Stimulated activated CD8-positive, alpha-beta memory T cell treated with anti-CD3 and anti-CD28 coated beads, Interleukin-2, amount 100 ng/mL, for 1 hour (primary cell): ENCODE measurements at places on chromosomes 12 and 14.
A peak's percentile ranks its signal among the peaks of the same experiment; 100 is the strongest.

- no peak for DNase-seq
These were observed 1.7 kb downstream of the DYNC1H1 start for GRCh38 chr14:101965770-101966722.

DNA sequence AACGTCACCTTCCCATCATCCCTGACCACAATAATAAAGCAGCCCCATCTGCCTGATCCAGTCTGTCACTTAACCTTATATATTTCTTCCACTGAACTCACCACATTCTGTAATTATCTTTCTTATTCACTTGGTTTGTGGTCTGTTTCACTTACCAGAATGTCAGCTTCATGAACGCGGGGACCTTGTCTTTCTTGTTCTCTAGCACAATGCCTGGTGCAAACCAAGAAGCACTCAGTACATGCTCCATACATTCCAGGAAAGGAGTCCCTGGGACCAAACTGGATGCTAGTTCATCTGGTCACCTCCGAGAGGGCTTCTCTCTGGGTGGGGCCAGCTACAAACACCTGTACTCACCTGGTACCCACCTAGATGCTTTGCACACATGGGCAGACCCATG lies 17.4 kb upstream of the ANKRD33 start:
- DNase-seq, result no peak

GRCh38 chr12:110007881-110008280 lies 8.7 kb downstream of the ANKRD13A start:
- no peak for DNase-seq

DNA sequence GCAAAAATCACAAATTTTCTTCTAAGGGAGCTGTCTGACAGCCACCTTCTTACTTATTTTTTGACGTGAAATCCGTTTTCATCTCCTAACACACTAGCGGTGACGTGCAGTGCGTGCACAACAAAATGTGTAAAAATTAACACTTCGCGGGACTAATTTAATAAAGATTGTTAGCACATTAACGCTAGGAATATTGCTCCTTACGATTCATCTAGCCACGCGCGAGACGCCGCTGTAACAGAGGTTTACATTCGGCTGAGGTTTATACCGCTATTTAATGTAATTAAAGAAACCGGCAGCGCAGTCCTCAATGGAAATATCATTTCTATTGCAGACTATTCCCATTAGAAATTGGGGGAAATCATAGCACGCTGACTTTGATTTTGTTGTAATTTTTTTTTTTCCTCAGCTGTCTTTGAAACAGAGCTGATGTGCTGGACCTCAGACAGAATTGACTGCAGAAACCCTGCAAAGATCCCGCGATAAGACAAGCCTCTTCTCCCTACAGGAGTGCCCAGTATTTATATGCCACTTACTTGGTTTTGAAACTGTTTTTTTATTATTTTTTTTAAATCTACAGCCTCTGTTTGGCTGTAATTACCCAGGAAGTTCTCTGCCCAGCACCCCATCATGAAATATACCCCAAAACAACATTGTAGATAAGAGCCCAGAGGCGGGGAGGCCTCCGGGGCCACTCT lies 31.2 kb downstream of the BCL11B start:
- no peak for DNase-seq

- no peak for DNase-seq
These were observed 30.7 kb downstream of the PPP1R36 start for GRCh38 chr14:64580467-64580866.

GRCh38 chr14:30875788-30876053 lies 1.4 kb downstream of the COCH start:
- no peak for DNase-seq

GRCh38 chr14:69321601-69322330 lies 61.8 kb downstream of the GALNT16 start:
- DNase-seq, result no peak

- DNase-seq, result no peak
These were observed 30.7 kb downstream of the FOXN3 start for GRCh38 chr14:89386212-89386886.

DNA sequence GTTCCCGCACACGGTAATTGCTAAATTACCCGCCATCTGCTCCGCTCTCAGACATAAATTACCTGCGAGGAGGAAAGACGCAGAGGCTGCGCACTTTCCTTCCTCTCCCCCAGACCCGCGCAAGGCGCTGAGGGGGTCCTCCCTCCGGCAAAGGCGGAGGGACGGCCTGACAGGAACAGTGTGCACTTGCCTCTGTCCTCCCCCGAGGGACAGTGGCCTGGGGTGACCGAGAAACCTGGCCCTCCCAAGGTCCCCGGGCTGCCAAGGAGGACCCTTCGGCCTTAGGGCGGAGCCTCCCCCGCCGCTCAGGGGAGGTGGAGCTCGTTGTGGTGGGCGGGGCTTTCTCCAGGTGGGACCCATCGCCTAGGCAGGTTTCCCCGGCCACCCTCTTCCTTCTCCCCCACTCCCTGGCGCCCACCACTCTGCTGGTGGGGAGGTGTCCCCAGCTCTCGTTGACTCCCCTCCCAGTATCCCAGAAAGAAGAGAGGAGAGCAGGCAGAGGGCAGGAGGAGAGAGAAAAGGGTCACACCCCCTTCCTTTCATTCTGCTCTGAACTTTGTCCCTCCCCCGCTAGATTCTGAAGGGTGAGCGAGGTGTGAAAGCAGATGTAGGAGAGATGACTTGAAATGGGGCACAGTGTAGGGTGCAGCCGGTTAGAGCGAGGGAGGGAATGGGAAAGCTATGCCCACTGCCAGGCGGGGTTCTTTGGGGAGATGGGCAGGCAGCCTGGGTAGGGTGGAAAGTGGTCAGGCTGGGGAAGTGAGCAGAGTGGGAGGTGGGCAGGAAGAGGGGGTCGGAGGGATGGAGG lies 11.4 kb upstream of the CALCOCO1 start:
- DNase-seq, result no peak

- DNase-seq, result no peak
These were observed 28.4 kb downstream of the HSPB8 start for GRCh38 chr12:119207063-119207560.

GRCh38 chr12:20528208-20528607 lies 159.9 kb downstream of the PDE3A start:
- no peak for DNase-seq

GRCh38 chr12:46921048-46921763 lies 95.4 kb upstream of the SLC38A4 start:
- DNase-seq, result no peak

- no peak for DNase-seq
These were observed 748 bp downstream of the MAPKAPK5 start for GRCh38 chr12:111842556-111843396.

- peak; percentile 94 for DNase-seq
These were observed at the start of gene ARF6 for GRCh38 chr14:49892636-49893308. Gene ARF6, plus strand, starts transcription at chr14:49893082. Its CDS starts 655 bp downstream, at chr14:49893737.

DNA sequence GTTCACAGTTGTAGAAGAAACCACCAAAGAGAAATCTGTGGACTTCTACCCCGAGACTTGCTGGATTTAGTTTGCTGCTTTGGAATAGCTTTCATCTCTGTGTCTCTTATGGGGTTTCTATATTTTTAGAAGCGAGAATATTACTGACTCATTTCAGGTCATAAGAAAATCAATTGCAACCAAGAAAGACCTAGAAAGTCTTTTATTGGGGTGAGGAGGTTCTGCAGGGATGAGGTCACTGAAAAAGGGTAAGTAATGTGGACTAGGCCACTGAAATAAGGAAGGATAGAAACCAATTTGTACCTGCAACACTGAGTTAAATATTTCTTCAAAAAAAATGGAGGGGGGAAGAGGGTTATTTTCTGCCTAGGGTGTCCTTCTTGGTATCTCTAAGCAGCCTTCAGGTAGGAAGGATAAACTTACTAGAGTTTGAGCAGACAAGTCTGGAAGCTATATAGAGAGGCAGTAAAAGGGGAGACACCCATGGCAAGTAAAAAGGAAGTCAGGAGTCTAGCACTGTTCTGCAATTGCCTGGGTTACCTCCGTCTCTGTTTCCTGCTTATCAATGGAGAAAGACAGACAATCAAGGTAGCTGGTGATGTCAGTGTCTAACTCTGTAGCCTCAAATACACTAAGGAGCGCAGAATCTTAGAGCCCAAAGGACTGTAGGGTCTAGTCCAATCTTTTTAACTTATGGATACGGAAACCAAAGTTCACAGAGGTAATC lies 19.6 kb upstream of the KERA start:
- DNase-seq, result no peak

- no peak for DNase-seq
These were observed 4.0 kb downstream of the P2RX2 start for GRCh38 chr12:132622437-132623071.

GRCh38 chr14:95433094-95433478 lies 83.4 kb downstream of the SYNE3 start:
- no peak for DNase-seq

GRCh38 chr14:36515896-36516718 lies 3.9 kb downstream of the NKX2-1 start:
- no peak for DNase-seq

DNA sequence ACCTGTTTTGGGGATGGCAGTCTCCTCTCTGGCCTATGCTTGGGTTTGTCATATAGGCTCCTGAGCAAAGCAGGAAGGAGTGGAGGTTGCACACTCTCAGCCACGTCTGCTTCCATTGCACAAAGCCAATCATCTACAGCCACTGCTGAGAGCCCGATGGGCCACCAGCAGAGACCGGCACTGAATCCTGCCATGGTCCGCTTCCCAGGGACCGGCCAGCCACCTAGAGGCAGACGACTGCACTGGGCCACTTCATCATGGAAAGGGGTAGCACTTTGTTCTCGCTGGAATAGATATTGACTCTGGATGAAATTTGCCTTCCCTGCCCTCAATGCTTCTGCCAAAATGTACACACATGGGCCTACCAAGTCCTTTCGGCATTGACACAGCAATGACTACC lies 22.3 kb downstream of the DLK1 start:
- no peak for DNase-seq

GRCh38 chr12:1598757-1599156 lies 4.4 kb upstream of the FBXL14 start:
- DNase-seq, result no peak

GRCh38 chr12:128852885-128853599 lies at the start of gene GLT1D1:
Gene GLT1D1, plus strand, starts transcription at chr12:128853478. Its CDS starts 104 bp downstream, at chr12:128853582.
- DNase-seq, result no peak

GRCh38 chr14:101853455-101854018 lies 92.0 kb downstream of the PPP2R5C start:
- DNase-seq, result no peak

DNA sequence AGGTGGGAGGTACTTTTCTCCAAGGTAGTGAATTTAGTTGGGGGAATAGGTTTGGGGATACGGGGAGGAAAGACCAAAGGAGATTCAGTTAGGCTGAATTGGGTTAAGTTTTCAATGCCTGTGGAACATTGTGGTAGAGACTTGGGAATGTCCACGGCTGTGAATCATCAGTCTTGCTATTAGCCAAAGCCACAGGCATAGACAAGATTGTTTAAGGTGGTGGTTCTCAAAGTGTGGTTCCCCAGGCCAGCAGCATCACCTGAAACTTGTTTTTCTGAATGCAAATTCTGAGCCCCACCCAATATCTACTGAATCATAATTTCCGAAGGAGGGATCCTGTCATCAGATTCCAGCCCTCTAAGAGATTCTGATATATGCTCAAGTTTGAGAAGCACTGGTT lies 316.2 kb downstream of the EGLN3 start:
- DNase-seq, result no peak

DNA sequence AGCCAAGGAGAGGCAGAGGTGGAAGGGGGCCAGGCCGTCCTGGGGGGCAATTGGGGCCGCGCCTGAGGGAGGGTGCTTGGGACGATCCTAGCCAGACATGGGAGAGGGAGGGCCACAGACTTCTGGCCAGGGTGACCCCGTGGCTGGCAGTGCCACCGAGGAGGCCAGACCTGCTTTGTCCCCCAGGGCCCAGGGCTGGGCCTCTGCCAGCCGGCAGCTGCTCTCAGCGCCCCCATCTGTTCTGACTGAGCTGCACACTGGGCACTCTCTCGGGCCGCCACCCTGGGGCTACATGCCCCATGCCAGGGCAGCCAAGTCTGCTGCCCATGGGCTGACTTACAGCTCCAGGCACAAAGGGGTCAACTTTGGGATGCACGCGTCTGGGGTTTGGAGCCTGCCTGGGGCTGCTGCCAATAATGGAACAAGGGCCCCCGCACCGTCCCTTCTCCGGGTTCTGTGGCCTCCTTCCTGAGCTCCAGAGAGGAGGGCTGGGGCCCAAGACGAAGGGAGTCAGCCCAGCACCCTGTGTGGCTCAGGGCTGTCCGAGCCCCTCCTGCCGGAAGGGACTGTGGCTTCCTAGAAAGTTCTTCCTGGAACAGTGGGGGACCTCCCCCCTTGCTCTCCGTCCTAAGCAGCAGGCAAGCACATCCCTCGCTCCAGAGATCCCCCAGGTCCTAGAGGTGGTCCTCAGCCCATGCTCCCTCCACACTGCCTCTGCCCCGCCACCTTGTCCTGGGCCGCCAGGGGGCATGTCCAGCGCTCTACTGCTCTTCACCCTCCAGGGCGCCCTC lies 1.1 kb downstream of the ADSS1 start:
- no peak for DNase-seq

DNA sequence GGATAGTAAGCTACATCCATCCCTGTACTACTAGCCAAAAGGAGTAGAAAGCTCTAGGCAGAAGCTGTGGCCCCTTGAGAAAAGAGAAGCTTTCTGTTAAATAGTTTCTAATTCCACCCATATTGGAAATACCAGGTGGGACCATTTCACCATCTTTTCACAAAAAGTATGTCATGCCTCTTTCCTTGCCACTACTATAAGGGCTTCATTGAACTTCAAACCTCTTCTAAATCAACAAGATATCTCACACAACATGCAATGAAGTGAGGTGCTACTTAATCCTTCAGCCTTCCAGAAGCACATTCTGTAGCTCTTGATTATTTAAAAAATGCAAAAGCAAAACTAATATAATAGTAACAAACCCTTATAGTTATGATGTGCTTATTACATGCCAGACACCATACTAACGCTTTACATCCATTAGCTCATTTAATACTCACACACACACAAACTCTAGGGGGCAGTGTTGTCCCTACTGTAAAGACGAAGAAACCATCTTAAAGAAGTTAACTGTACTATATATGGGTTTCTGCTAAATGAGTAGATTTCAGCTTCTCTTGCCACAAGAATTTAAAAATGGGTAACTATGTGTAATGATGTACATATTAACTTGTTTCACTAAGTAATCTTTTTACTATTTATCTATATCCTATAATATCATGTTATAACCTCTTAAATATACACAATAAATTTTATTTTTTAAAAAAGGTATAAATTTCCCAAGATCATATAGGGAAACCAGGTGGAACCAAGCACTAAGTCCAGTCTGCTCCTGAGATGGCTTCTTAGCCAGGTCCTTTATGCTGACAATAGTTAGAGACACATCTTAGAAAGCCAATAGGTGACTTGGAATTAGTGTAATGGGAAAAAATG lies 124.4 kb downstream of the RPS29 start:
- peak; percentile 10 for DNase-seq

GRCh38 chr12:132724506-132725241 lies 14.0 kb downstream of the PGAM5 start:
- no peak for DNase-seq

- no peak for DNase-seq
These were observed 18.6 kb upstream of the PRKAB1 start for GRCh38 chr12:119649202-119649808.

DNA sequence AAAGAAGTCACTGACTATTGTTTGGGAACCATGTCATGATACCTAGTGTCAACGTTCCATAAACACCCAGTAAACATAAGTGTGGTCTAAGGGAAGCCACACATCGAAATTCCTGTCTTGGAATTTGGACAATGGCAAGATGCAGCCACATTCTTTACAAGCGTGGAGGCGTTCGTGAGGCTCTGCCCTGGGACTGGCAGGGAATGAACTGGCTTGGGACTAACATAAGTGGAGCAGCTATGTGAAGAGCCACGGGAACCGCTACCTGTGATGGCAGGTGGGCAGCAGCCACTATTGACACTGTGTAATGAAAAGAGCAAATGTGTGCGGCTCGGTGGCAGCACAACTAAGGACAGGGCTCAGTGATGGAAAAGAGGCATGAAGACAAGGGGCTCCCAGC lies 10.0 kb upstream of the NRIP2 start:
- no peak for DNase-seq

GRCh38 chr12:57845478-57846284 lies 848 bp downstream of the CTDSP2 start:
- no peak for DNase-seq
